Activated B cell treated with CpG ODN at 0.5 μM for 24 hours (primary cell): ENCODE measurements at places on chromosomes 3 and 15. TPM values are rescaled to one million over a fixed set of nuclear protein-coding genes. Genes with fewer than 3 reads are reported as not detected.

DYNC1LI1 gene
- total RNA-seq = 32.6 and 38.8 TPM in 2 replicates

CCR5 gene
- 0.27 and 0.55 TPM in 2 replicates for total RNA-seq

LDHAL6B gene
- not detected in 2 replicates for total RNA-seq

CHRNB4 gene
- not detected in 2 replicates for total RNA-seq

PLA1A gene
- 0.56 and 1.1 TPM in 2 replicates for total RNA-seq
